Right atrium auricular region (tissue), 2 donors: ENCODE measurements at places on chromosomes 5 and 9. TPM values are rescaled to one million over a fixed set of nuclear protein-coding genes. Genes with fewer than 3 reads are reported as not detected.

- no peaks in the 10 kb centered on the region for H3K36me3 ChIP-seq
- no peak overlapping the region for H3K27ac ChIP-seq
- no peak for DNase-seq
- H3K4me3 ChIP-seq, result no peak overlapping the region
- no peaks in the 10 kb centered on the region for H3K27me3 ChIP-seq
Measured at GRCh38 chr9:77899679-77900354, 131.8 kb downstream of the GNAQ start.

GRCh38 chr9:109632817-109633216 lies 134.7 kb upstream of the PTPN3 start:
- H3K27ac ChIP-seq, result no peak overlapping the region
- H3K36me3 ChIP-seq, result no peaks in the 10 kb centered on the region
- DNase-seq, result no peak
- no peaks in the 10 kb centered on the region for H3K4me1 ChIP-seq

- H3K36me3 ChIP-seq, result no peaks in the 10 kb centered on the region
- no peak overlapping the region for H3K4me3 ChIP-seq
- no peaks in the 10 kb centered on the region for H3K4me1 ChIP-seq
- no peaks in the 10 kb centered on the region for H3K27me3 ChIP-seq
- no peak for DNase-seq
Measured at GRCh38 chr9:112905084-112905483, 14.4 kb upstream of the SLC46A2 start.

GRCh38 chr9:7324152-7324598 lies 475.4 kb downstream of the DMAC1 start:
- no peaks in the 10 kb centered on the region for H3K36me3 ChIP-seq
- no peaks in the 10 kb centered on the region for H3K27me3 ChIP-seq
- no peak overlapping the region for H3K4me3 ChIP-seq
- no peaks in the 10 kb centered on the region for H3K4me1 ChIP-seq
- no peak overlapping the region for H3K27ac ChIP-seq

- no peak for DNase-seq
- peaks cover 79% of the 10 kb centered on the region for H3K27me3 ChIP-seq
- H3K4me1 ChIP-seq, result no peaks in the 10 kb centered on the region
Measured at GRCh38 chr9:93954434-93955061, 607 bp downstream of the BARX1 start.

GRCh38 chr9:129653823-129654553 lies 11.5 kb upstream of the PRRX2 start:
- H3K4me3 ChIP-seq, result no peak overlapping the region
- no peaks in the 10 kb centered on the region for H3K4me1 ChIP-seq
- DNase-seq, result no peak
- no peak overlapping the region for H3K27ac ChIP-seq
- H3K27me3 ChIP-seq, result no peaks in the 10 kb centered on the region
- no peaks in the 10 kb centered on the region for H3K36me3 ChIP-seq

- H3K36me3 ChIP-seq, result peaks cover 13% of the 10 kb centered on the region
- no peak overlapping the region for H3K27ac ChIP-seq
- H3K4me1 ChIP-seq, result no peaks in the 10 kb centered on the region
- H3K27me3 ChIP-seq, result no peaks in the 10 kb centered on the region
- no peak overlapping the region for H3K4me3 ChIP-seq
- no peak for DNase-seq
Measured at GRCh38 chr5:36631620-36632362, 25.4 kb downstream of the SLC1A3 start.

ZNF483 gene
- total RNA-seq, result 5.5 TPM
